ENCODE measurements at places on chromosomes 4 and X. TPM values are rescaled to one million over a fixed set of nuclear protein-coding genes. Genes with fewer than 3 reads are reported as not detected.

Gene FGD1
- total RNA-seq: 0.13 TPM

Gene SUV39H1
- total RNA-seq: 26.2 TPM

Gene CFI
- total RNA-seq: not detected

Gene EFNB1
- 300 TPM for total RNA-seq

- no peak for DNase-seq
These were observed 88.9 kb downstream of the GC start for GRCh38 chr4:71694961-71695360.

- no peak for DNase-seq
These were observed 461.7 kb downstream of the PCDH18 start for GRCh38 chr4:137070614-137071013.

DNA sequence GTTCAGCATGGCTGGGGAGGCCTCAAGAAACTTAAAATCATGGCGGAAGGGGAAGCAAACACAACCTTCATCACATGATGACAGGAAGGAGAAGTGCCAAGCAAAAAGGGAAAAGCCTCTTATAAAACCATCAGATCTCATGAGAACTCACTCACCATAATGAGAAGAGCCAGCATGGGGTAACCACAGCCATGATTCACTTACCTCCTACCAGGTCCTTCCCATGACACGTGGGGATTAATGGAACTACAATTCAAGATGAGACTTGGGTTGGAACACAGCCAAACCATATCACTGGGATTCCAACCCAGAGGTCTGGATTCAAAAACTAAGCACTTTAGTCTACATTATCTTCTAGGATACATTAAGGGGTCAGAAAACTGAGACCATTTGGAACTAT lies 609.6 kb upstream of the SPANXN1 start:
- DNase-seq: no peak

DNA sequence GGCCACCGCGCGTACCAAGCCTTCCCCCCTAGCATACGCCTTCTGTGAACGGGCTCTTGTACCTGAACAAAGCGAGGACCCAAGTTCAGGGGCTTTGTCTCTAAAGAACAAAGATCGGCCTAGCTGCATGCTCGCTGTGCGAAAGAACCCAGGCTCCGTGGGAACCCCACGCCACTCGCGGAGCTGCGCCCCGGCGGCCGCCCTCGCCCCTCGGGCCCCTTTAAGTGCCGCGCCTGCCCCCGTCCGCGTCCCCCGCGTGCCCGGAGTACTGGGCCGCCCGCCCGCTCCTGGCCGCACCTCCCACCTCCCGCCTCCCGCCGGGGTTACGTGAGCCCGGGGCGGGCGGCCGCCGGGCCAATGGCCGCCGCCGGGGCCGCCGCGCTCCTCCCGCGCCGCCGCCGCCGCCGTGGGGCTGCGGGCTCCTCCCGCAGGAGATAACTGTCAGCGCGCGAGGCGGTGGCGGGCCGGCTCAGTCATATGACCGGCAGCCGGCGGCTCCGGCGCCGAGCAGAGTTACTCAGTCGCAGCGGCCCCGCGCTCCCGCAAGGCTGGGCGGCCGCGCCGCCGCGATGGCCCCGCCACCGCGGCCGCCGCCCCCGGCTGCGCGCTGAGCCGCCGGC lies at the start of gene FNIP2:
TSS of gene FNIP2 (plus strand) at position 472 of the 620 bp plus-strand sequence. CDS start 187 bp downstream, outside the sequence.
- DNase-seq: peak; percentile 61

DNA sequence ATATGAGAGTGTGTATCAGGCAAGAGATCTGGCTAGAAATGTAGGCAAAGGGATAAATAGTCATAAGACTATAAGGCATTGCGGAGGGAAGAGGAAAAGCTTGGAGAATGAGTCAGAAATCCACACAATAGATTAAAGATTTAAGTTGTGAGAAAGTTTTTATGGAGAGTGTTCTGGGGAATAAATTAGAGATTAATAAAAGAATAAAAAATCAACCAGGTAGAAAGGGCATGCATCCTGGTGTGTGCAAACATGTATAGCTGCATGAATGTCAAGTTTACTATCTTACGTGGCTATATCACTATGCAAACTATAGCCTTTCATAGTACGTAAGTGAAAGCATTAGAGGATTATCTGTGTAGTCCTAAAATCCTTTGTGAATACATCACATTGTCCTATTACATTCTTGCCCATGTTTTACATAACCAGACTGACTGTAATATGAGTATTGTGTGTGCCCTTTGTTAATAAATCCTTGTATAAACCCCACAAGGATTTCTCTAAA lies 36.9 kb downstream of the SNCA start:
- peak; percentile 17 for DNase-seq

DNA sequence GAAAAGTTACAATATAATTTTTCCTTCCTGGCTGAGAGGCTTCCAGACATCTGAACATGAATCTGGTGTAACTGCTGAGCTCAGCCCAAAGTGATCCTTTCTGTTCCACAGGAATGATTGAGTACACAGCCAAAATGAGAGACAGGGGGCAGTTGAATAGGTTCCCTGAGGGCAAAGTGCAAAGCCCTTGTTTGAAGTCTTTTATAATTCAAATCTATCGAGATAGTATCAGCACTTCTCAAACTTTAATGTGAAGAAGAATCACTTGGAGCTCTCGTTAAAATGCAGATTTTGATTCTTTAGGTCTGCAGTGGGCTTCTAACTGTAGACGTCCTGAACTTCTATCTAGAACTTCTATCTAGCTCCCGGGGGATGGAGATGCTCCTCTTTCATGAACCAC lies 54.4 kb upstream of the BMP2K start:
- no peak for DNase-seq
